ENCODE measurements at places on chromosomes 16 and 17. TPM values are rescaled to one million over a fixed set of nuclear protein-coding genes. Genes with fewer than 3 reads are reported as not detected.

GRCh38 chr17:183021-183420 is 1.6 kb upstream of the DOC2B start:
- H3K4me3 ChIP-seq: no peak overlapping the region
- no peak overlapping the region for H3K27ac ChIP-seq
- no peaks in the 10 kb centered on the region for H3K36me3 ChIP-seq
- peaks cover 20% of the 10 kb centered on the region for H3K4me1 ChIP-seq
- peak; percentile 2 for DNase-seq

DNA sequence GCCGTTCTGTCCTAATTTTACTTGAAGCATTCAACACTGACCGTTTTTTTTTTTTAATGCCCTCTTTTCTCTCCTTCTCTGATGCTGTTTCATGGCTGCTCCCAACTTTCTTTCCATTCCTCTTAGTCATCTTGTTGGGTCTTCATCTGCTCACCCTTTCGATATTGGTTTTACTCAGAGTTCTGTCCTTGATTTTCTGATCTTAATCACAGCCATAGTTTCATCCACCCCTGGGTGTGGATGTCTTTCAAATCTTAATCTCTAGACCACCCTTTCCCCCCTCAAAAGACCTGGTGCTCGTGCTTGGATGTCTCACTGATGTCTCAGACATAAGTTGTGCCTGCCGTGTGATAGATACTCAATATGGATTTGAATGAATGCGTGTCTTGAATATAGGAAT is 22.4 kb downstream of the NDEL1 start:
- H3K27me3 ChIP-seq: no peaks in the 10 kb centered on the region
- no peak overlapping the region for H3K27ac ChIP-seq
- H3K4me3 ChIP-seq: no peak overlapping the region

GRCh38 chr16:58499092-58499511 is 841 bp upstream of the NDRG4 start:
- no peak for DNase-seq
- peaks cover 27% of the 10 kb centered on the region for H3K4me1 ChIP-seq
- peak overlapping the region; percentile 3 for H3K27ac ChIP-seq
- peaks cover 20% of the 10 kb centered on the region for H3K36me3 ChIP-seq
- H3K27me3 ChIP-seq: peaks cover 16% of the 10 kb centered on the region

DNA sequence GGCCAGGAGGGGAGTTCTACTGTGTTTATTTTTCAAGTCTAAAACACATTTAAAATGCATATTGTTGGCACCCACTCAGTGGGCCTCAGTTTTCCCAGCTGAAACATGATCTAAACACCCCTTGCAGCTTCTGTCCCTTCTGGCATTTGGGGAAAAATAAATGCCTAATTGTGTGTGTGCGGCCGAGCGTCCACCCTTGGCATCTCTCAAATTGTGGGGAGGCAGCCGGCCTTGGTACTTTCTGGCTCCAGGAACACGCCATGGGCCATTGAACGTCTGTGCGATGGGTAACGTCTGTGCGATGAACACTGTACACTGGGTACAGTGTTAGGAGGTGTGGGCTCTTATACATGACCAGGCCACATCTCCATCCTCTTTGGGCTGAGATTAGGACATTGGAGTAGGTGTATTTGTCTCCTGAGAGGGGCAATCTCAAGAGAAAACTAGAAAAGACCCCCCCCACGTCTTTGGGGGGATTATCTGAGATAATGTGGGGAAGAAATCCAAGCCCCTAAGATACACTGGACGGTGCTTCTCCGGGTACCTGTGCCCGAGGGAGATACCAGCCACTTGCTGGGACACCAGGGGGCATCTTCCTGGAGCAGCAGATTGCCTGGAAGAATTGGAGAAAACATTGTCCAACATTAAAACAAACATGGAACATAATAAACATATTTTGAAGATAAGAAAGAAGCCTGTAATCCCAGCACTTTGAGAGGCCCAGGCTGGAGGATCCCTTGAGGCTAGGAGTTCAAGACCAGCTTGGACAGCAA is 54.9 kb downstream of the RAB11FIP4 start:
- no peak for DNase-seq
- no peaks in the 10 kb centered on the region for H3K36me3 ChIP-seq

GRCh38 chr17:57649731-57650484 is 95.2 kb downstream of the CCDC182 start:
- H3K4me3 ChIP-seq: no peak overlapping the region
- H3K36me3 ChIP-seq: no peaks in the 10 kb centered on the region

- no peak overlapping the region for H3K4me3 ChIP-seq
- H3K36me3 ChIP-seq: peaks cover 32% of the 10 kb centered on the region
- no peaks in the 10 kb centered on the region for H3K4me1 ChIP-seq
- H3K27ac ChIP-seq: no peak overlapping the region
- no peak for DNase-seq
- H3K27me3 ChIP-seq: no peaks in the 10 kb centered on the region
Measured at GRCh38 chr16:15708096-15708495, 58.1 kb downstream of the NDE1 start.

DNA sequence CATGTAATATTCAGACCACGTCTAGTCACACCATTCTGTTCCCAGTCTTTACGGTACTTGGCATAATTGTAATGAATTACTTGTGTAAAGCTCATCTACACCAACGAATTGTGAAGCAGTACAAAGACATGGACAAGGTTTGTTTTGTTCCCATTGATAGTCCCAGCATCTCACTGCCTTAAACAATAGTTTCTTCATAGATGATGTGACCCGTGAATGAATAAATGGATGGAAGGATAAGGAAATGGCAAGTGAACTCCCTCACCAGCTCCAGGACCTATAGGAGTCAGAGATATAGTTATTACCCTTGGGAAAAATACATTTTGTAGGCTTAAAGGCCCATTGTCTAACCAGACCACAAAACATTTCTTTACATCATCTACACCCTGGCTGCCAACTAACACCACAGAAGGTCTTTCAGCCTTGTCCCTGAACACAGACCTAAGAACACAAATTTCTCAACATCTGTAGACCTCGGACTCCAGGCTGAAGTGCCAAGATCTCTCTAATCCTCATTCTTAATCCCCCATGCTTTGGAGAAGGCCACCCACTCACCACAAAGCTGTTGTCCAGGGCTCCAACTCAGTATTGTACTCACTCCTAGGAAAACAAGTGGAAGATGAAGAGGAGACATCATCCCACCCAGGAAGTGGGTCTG is 38.2 kb downstream of the MAF start:
- H3K4me1 ChIP-seq: no peaks in the 10 kb centered on the region
- no peak for DNase-seq
- H3K36me3 ChIP-seq: no peaks in the 10 kb centered on the region
- H3K27me3 ChIP-seq: no peaks in the 10 kb centered on the region
- H3K27ac ChIP-seq: no peak overlapping the region
- H3K4me3 ChIP-seq: no peak overlapping the region

DNA sequence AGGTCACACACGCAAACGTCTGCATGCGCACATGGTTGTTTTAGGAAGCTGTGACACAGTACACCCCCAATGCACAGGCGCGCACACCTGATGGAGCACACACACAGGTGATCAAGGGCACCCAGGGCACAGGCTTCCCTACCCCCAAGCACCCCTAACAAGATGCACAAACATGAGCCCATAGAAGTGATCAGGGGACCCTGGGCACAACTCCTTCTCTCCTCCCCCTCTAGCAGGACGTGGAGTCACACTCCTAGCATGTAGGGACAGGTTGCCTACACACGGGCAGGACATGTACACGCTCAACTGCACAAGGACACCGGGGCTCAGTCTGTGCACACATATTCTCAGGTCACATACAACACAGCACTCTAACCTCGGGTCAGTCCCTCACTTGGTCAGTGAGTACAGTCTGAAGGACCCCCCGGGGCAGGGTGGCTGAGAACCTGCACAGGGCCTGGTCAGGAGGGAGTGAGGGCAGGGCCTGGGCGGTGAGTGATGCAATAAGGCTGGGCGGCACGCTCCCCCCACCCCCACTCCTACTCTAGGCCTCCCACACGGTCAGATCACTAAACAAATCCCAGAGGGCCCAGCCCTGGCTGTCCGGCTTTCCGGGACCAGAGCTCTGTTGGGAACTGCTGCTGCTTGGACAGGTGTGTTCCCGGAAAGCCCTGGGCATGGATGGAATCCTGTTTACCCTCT is 751 bp upstream of the DOC2B start:
- peak overlapping the region; percentile 39 for H3K27ac ChIP-seq
- H3K27me3 ChIP-seq: peaks cover 10% of the 10 kb centered on the region
- peak overlapping the region; percentile 23 for H3K4me3 ChIP-seq
- no peak for DNase-seq
- H3K4me1 ChIP-seq: peaks cover 20% of the 10 kb centered on the region
- H3K36me3 ChIP-seq: no peaks in the 10 kb centered on the region

GRCh38 chr16:11793840-11794239 is 3.2 kb downstream of the ZC3H7A start:
- H3K4me3 ChIP-seq: no peak overlapping the region
- peaks cover 81% of the 10 kb centered on the region for H3K4me1 ChIP-seq
- H3K27ac ChIP-seq: no peak overlapping the region
- DNase-seq: no peak
- no peaks in the 10 kb centered on the region for H3K27me3 ChIP-seq
- no peaks in the 10 kb centered on the region for H3K36me3 ChIP-seq

DNA sequence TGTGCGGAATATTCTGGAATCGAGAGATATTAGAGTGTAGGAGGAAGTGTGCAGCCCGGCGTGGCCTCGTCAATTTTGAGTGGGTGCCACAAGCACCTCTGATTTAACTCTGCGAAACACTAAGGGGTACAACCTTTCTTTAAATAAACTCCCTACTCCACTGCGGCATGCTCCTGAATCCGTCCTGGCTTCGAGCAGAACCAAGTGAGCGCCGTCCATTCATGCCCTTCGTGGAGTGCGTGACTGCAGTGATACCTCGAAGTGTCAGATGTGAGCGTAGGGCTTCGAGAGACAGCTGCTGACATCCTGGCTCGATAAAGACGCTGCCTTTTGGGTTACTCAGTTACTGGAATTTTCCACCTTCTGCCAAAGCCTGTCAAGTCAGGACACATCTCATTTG is 128.8 kb downstream of the FOXL1 start:
- no peaks in the 10 kb centered on the region for H3K27me3 ChIP-seq
- no peak overlapping the region for H3K4me3 ChIP-seq
- H3K36me3 ChIP-seq: no peaks in the 10 kb centered on the region
- DNase-seq: no peak
- no peaks in the 10 kb centered on the region for H3K4me1 ChIP-seq
- no peak overlapping the region for H3K27ac ChIP-seq

DNA sequence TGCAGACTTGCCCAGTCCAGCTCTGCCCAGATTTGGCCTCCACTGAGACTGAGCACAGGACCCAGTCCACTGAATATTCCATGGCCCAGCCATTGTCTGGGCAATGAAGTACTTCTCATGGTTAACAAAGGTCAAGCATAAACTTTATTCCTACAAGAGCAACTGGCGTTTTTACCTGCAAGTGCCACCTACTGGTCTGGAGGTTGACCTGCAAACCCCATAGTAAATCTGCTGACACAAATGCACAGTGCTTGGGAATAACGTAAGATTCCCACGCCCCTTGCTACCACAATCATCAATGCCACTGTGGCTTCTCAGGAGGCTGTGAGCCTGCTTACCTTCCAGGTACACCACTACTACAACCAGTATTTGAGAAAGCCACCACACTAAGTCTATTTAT is 170.2 kb downstream of the CEP112 start:
- no peaks in the 10 kb centered on the region for H3K4me1 ChIP-seq
- no peak for DNase-seq
- no peaks in the 10 kb centered on the region for H3K27me3 ChIP-seq
- H3K4me3 ChIP-seq: no peak overlapping the region
- H3K36me3 ChIP-seq: peaks cover 3% of the 10 kb centered on the region

CRISPLD2 gene
- total RNA-seq: 12.9 TPM

SLC16A5 gene
- total RNA-seq: 23.3 TPM

KCNH6 gene
- total RNA-seq: not detected

MSLN gene
- not detected for total RNA-seq
